ENCODE measurements at places on chromosomes 12 and 14.

GRCh38 chr14:20772650-20773049 lies 4.4 kb downstream of the EDDM3B start:
- DNase-seq, result no peak

DNA sequence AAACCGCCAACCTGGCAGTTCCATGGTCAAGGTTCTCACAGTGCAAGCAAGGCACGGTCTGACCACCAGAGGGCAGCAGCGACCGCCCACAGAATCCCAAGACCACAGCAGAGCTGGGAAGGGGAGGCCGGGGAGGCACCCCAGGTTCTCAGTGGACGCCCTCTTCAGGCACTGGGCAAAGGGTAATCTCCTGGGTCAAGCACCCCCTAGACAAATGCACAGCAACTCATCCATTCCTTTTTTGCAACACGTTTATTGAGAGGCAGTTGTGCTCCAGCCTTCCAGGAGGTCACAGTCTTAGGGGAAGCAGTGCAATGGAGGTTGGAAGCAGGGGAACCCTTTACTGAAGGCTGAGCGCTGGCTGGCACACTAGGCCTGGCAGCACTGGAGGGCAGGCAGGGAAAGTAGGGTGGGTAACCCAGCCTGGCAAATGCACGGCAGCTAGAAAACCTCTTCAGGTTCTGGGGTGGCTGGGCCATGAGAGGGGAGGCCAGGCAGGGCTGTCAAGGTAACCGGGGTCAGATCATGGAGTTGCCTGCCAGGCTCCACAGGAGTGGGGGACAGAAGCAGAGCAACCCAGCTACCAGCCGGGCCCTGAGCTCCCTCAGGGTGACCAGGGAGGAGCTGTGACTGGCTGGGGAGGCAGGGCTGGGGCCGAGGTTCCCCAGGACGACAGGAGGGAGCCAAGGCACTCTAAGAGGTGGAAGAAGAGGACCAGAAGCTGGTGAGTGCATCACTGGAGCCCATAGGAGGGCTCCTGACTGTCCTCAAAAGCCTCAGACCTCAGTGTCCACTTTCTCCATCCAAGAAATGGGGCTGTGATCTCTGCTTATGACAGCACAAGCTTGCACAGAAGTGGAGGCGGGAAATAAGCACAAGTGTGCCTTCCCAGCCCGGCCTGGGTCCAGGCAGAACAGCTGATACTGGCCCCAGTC lies 1.8 kb upstream of the RHOF start:
- peak; percentile 62 for DNase-seq

DNA sequence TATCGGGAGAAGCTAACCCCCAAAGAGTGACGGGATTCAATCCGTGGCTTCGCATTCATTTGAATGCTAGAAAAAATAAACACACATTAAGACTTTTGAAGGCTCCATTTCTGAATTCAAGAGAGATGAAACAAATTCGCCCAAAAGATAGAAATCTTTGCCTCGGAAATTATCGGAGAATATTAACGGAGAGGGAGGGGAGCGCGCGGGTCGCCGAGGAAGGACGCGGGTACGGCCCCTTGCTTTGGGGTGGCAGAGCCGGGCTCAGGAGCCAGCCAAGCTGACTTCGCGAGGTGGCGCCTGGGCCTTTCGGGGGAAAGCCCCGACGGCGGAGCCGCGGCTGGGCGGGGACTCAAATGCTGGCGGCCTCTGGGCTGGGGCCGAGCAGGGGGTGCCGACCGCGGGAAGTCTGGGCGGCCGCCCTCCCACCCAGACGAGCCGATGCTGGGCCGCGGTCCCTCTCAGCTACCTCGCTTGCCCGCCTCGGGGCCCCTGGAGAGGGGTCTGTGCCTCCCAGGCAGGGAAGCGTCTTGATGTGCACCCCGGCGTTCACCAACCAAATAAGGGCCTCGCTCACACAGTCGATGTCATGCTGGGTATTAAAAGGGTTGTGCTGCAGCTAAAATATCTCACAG lies 14.7 kb downstream of the NKX2-1 start:
- no peak for DNase-seq

DNA sequence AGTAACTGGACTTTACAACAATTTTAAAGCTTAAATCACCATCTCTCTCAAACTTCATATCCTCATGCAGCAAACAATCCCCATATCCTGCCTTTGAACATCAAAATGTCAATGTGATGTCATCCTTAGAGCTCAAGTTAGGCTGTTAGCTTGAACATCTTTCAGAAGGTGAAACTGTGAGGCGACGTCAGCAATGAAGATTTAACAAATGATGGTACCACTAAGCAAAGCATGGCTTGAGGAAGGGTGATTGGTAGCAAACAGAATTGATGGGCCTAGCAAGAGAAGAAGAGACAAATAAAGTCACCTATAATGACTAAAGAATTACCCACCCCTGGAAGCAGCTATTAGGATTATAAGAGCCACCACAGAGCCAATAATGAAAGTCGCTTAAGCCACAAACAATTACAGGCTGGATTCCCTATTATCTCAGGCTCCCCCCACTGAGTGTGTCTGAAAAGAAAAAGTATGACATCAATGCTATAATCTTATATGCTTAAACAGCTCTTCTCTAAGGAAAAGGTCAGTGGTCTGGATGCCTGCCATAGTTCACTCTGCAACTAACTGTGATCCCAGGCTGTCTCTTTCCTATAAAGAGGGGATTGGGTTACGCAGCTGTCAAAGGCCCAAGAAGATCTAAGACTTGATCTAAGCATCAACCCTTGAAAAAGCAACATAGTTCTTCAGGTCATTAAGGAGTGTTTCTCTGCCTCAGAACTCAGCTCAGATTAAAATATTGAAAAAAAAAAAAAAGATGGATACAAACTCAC lies 18.1 kb downstream of the EGLN3 start:
- no peak for DNase-seq

DNA sequence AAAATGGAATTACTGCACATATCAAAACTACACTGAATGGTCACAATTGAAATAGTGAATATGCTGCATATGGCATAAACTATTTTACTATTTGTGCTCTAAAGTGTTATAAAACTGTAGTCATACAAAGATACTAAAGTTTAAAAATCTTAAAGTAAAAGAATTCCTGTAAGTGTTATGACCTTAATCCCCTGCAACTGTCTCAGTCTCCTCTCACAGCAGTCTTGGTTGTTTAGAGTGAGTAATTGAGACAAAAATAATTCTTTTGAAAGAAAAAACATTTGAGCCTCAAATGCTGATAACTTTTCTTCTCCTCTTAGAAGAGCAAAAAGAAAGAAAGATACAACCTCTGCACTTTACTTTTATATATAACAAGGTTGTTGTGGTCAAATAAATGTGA lies 99.9 kb downstream of the SYT1 start:
- DNase-seq, result no peak

All from occipital lobe (tissue), 3 donors.